ENCODE measurements at places on chromosomes 4 and X. TPM values are rescaled to one million over a fixed set of nuclear protein-coding genes. Genes with fewer than 3 reads are reported as not detected.

- no peak for DNase-seq
Measured at GRCh38 chr4:148057516-148057915, 325.6 kb downstream of the ARHGAP10 start.

GRCh38 chrX:9759337-9759736 is 6.3 kb downstream of the GPR143 start:
- DNase-seq: no peak

DNA sequence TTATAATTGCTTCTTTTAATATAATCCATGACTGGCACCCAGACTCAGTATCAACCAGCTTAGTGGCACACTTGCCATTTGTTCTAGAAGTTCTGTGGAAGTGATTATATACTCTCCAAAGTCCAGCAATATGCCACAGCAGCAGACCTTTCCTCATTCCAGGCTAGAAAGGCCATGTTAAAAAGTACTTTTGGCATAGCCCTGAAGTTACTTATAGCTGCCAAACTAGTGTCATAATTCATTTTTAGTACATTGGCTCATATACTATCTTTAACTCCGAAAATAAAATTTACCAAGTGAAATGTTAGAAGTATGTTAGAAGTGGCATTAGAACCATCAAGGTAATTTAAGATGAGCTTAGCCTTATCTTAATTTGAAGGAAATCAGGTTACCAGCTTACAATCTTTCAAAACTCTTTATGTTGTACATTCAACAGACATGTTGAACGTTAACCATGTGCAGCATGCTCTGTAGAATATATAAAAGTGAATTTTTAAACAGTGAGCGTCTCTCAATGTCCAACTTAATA is 714.2 kb upstream of the LCORL start:
- no peak for DNase-seq

DNA sequence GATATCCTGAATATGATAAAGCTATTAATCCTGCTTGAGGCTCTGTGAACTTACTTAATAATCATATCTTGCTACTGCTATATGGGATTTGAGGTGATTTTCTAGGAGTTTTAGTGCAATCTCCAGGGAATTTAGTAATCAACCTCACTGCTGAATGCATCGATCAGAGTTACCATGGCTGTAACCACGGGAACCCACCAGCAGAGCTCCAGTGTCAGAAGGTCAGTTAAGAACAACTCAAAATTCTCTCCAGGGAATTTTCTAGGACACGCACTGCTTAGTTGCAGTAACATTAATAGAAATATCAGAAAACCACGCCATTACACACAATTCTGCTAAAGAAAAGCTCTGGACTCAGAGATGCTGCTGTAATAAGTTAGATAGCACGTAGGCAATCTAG is 1477.2 kb upstream of the TENM3 start:
- no peak for DNase-seq

DNA sequence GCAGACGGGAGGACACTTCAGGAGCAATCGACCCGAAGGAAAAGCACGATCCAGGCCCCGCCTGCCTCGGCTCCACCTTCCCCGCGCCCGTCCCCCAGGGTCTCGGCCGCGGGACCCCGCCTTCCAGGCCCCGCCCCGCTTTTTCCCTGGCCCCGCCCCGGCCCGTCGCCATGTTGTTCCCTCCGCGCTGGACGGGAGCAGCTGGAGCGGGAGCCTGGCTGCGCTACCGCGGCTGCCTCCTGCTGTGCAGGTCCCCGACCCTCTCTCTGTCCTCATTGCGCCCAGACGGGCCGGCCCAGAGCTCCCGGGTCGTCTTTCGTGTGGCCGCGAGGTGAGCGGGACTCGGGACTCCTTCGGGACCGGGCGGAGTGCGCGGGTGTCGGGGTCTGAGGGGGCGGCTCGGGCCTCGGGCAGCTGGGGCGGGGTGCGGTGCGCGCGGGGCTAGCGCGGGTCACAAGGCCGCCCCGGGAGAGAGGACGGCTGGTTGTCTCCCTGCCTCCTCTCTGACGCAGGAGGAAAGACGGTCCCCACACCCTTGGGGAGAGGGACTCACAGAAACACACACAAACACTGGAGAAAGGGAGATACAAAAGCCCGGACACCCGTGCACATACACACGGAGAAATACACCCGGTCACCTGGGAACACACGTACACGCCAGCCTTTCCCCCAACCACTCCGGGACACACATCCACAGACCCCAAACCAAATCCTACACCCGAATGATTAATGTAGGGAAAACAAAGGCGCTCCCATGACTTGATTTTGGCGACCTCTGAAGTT is at the start of gene RAB9A:
Gene RAB9A, plus strand, starts transcription at position 171 of the 783 bp plus-strand sequence. CDS start 19,619 bp downstream, outside the sequence.
- no peak for DNase-seq

- DNase-seq: no peak
Measured at GRCh38 chrX:7314425-7314824, 166.5 kb upstream of the PUDP start.

Gene FAM47A
- not detected for polyA plus RNA-seq

Gene USP27X
- polyA plus RNA-seq: 11.1 TPM

Gene ADAMTS3
- polyA plus RNA-seq: 9.4 TPM

Measured in left renal cortex interstitium (tissue), 4 donors.